Activated naive CD4-positive, alpha-beta T cell (primary cell): ENCODE measurements at places on chromosomes 2 and 18.

GRCh38 chr2:143383016-143383415 lies 253.8 kb downstream of the ARHGAP15 start:
- DNase-seq: no peak

DNA sequence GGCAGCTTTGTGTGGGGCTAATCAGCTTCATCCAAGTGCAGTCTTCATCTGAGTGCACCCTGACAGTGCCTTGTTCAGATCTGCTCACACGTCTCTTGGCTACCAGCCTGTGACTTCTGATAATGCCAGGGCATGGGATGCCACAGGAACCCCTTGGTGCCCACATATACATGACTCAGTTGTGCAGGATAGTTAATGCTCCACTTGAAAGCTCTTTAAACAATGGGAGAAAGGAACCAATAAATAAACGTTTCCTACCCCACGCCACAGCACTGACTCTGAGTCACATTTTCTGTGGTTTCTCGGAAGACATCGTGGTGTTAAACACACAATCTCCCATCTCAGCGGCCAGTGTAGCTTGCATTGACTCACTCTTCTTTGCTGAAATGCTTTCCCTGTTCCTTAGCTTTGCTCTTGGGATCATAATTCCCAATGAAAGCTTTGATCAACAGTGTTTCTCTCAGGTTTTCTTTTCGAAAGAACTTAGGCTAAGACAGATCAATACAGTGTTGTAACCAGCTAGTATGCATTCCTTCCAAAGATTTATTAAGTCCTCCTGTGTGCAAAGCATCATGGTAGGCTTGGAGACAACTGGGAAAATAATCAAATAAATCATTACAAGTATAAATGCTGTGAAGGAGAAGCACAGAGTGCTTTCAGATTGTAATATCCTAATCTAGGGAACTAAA lies 142.0 kb downstream of the COPS8 start:
- no peak for DNase-seq

DNA sequence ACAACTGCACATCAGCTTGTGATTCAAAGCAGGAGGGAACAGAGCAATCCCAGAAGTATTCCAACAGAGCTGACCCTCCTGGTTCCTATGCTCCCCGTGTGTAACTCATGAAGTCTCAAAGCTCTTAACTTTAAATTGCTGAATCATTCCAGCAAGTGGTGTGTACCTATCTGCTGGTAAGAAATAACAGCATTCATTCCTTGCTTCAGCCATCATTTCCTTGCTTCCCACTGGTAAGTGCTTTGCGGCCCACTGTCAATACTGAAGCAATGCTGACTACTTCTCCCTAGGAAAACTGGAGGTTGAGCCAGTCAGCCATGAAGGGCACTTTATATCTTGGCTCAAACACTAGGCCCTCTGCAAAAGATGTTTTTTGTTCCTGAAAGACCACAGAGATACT lies 222.4 kb downstream of the EXOC6B start:
- no peak for DNase-seq

DNA sequence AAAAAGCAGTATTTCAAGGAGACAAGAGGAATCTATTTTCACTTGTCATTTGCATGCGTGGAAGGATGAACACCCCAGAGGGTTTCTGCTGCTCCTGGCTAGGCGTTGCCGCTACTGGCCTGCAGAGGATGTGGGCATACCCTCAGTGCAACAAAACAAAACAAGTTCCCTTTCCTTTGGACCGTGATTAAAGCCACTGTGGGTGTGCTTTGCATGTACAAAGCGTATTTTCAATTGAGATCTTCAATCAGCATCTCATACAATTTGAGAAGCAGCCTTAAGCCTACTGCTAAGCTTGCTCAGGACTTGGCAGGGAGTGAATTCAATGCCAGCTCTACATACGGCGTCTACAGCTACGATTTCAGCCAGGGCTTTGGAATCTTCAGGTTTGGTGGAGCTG lies 298.4 kb downstream of the LPIN1 start:
- DNase-seq: peak; percentile 21

DNA sequence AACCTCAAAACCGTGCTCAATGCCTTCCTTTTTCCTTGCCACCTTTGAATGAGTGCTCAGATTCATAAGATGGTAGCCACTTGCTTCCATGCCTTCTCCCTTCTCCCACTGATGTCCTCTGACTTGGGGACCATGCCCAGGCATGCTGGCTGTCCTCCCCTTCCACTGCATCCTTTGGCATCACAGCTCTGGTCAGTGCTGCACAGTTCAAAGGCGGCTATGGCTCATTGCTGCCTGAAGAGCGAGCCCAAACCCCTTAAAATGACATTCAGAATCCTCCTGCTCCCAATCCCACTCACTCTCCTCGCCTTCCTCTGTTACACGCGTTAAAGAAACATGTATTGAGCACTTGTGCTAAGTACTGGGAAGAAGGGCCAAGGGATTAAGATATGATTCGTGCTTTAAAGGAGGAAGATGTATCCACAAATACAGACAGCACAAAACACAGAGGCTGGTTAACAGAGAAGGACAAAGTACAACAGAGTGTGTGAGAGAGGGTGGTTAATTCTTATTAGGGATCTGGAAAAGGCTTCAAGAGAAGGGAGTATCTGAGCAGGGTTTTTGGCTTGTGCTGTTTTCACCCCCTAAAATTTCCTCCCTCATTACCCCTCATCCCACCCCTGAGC lies 81.8 kb downstream of the CERKL start:
- no peak for DNase-seq

DNA sequence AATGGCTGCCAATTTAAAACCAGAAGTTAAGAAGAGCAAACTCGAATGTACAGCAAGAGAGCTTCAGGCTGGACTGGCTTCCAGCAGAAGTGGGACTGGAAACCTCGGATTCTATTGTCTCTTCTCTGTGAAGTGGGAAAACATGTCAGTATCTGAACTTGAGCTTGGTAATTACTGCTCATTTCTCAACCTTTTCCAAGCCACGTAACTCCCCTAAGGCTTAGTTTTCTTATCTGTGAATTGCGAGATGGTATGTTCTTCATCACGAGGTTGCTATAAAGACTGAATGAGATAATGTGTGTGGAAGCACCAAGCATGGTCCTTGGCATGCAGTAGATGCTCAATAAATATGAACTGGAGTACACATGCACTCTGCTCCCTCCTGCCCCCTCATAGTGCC lies 259.4 kb upstream of the SPRED2 start:
- no peak for DNase-seq

- DNase-seq: no peak
These were observed 160.6 kb downstream of the ANKRD30B start for GRCh38 chr18:14908541-14908940.
